ENCODE measurements at places on chromosomes 1 and 21.

DNA sequence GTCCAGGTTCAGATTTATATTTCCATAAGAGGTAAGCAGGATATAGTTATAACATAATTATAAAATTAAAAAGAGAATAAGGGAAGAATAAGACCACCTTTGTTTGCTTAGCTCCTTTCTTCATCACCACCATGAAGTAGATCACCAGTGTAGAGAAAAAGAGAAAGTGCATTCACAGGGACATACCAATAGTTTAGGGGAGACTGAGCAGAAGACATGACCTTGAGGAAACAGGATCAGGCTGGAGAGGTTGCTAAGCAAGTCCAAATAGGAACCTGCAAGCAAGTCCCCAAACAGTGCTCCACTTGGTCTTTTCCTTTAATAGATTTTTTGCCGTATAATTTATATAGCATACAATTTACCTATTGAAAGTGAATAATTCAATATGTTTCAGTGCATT, 63.0 kb downstream of the KCNT2 start:
- DNase-seq = no peak

- DNase-seq = no peak
Measured at GRCh38 chr1:74693473-74693872, 19.9 kb upstream of the ERICH3 start.

GRCh38 chr1:61368876-61369275, 286.5 kb downstream of the NFIA start:
- no peak for DNase-seq

- DNase-seq = no peak
Measured at GRCh38 chr1:42691157-42691498, 8.9 kb downstream of the YBX1 start.

DNA sequence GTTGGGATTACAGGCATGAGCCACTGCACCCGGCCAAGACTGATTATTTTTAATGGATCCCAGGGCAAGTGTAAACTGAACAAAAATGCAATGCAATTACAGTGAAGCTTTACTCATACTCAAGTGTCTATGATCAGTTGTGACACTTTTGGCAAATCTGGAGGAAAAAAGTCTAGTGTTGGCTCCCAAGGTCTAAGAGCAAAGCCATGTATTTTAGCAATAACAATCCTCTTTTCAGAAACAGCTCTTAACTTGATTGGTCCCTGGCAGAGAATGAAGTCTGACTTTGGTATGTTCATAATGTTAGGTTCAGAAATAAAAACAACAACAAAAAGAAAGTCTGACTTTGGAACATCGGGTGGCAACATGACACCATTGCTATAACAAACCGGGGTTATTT, 40.2 kb upstream of the C1orf53 start:
- DNase-seq = no peak

GRCh38 chr1:26142159-26142558, 16.7 kb upstream of the FAM110D start:
- no peak for DNase-seq

DNA sequence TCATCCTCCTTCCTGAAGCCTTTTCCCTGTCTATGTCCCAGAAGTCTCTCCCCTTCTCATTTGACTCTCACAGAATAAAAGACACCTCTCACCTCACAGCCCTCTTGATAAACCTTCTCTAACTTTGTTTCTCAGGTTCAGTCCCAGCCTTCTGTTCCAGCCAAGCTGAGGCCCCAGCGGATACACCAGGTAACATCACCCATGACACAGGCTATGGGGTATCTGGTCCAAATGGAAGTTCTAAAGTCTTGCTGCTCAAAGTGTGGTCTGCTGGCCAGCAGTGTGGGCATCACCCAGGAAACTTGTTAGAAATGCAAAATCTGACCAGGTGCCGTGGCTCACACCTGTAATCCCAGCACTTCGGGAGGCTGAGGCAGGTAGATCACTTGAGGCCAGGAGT, 23.2 kb downstream of the LY9 start:
- DNase-seq = no peak

DNA sequence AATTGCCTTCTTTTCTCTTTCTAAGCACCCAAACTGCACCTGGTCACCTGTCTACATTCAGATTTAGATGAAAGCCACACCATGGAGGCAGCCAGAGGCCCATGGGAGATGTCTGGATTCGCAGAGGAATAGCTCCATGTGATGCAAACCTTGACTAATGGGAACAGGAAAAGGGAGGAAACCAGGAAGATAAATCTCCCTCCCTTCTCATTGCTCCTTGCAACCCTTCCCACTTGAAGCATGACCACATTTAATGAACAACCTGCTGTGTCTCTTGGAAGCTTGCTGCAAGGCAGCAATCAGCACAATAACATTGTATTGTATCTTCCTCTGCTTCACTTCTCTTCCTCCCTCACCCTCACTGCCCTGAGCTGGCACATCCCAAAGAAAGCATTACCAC, 42.6 kb upstream of the KLF17 start:
- no peak for DNase-seq

Data from NCI-H1105 treated with DMSO at 0.1 percent for 48 hours (cell line).